ENCODE measurements at places on chromosomes 5 and 9.
A peak's percentile ranks its signal among the peaks of the same experiment; 100 is the strongest.

DNA sequence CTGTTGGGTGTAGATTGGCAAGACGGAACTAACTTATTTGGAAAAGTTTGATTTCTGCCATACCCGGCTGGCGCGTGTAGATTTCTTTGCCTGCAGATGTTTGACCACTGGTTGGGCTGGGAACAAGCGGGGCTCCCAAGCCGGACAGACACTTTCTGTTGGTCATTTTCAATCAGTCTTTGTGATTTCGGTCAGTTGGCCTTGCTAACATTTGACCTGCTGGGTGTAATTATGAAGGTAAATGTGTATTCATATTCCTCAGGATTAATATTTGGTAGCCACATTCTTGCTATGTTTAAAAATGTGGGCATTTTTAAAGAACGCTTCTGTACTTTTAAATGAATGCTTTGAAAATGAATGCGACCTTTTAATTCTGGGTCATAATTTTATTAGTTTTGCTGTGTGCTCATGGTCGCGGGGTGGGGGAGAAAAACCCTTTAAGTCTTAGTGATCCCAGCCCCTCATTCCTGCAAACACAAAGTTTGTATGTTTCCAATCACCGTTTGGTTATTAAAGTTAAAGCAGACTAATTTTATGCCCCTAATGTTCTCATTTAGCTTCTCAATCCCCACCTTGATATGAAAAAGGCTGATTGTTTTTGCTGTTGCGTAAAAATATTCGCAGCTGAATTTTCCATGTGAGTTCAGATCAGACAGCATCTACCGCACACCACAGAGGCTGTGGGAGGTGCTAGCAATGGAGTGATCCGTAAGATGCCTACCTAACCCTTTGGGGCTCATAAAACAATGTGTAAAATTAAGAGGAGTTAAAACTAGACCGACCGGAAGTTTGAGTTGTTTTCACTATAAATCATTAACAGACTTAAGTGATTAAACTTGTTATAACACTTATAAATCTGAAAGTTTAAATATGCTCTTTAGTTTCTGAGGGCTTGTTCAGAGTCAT is 1.5 kb downstream of the RASGRF2 start:
- DNase-seq, result peak; percentile 9

- DNase-seq, result no peak
Measured at GRCh38 chr9:90124961-90125360, 517.7 kb downstream of the DIRAS2 start.

GRCh38 chr9:113790093-113790492 is 86.0 kb upstream of the ZNF618 start:
- DNase-seq, result no peak

DNA sequence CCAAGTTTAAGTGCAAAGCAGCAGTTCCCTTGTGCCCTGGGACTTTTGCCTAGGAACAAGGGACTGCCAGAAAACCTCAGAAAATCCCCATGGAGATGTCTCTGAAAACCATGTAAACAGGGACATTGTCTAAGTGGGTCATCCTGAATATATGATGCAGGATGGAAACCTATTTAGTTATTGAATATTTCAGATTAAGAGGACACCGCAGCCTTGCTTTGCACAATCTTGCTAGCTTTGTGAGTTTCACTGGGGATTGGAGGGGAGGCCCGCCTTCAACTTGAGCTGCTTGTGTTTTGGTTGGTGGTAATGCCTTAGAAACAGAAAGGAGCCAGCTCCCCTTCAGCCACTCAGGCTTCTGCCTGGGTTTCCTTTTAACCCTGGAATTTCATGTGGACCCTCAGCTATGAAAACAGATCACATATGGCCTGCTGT is 112.8 kb downstream of the C9orf152 start:
- DNase-seq, result no peak

GRCh38 chr9:126393876-126394275 is 67.2 kb downstream of the MVB12B start:
- DNase-seq, result no peak

- peak; percentile 97 for DNase-seq
Measured at GRCh38 chr5:91380491-91381238, 2.5 kb downstream of the ARRDC3 start.

DNA sequence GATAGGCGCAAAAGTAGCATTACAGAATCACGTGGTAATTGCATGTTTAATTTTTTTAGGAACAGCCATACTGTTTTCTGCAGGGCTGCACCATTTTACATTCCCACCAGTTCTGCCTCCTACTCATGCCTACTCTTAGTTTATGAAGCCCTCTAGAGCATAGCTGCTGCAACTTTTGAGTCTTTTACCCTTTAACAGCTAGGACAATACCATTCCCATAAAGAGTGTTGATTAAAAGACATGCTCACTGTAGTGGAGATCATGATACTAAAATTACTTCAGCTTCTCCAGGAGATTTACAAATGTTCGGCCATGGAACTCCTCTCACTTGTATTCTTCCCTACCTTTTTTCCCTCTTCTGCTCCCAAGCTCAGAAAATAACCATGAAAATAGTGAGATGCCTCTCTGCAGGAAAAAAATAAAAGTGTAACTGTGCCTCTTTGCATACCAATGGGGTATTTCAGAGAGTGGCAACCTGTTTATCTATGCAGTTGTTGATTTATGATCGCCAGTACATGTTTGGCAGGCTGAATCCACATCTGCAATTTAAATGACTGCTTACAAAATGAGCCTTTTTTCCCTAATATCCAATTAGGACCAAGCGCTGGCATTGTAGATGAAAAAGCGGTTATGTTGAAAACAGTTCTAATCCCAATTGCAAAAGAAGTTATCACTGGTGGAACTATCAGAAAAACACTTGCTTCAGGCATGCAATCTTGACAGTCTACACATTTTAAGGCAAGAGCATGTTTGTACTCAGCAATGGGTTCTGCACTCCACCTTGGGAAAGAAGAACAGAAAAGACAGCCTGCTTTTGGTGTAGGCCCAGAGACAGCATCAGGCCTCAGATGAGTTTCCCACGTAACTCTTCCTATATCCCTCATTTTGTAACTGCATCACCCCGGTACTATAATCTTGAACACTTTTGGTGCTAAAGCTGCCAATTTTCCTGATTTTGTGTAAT is 131.1 kb downstream of the ADAMTSL1 start:
- DNase-seq, result no peak

- no peak for DNase-seq
Measured at GRCh38 chr9:72826996-72827949, 125.6 kb downstream of the ALDH1A1 start.

- no peak for DNase-seq
Measured at GRCh38 chr9:128253140-128253990, 22.4 kb downstream of the GOLGA2 start.

DNA sequence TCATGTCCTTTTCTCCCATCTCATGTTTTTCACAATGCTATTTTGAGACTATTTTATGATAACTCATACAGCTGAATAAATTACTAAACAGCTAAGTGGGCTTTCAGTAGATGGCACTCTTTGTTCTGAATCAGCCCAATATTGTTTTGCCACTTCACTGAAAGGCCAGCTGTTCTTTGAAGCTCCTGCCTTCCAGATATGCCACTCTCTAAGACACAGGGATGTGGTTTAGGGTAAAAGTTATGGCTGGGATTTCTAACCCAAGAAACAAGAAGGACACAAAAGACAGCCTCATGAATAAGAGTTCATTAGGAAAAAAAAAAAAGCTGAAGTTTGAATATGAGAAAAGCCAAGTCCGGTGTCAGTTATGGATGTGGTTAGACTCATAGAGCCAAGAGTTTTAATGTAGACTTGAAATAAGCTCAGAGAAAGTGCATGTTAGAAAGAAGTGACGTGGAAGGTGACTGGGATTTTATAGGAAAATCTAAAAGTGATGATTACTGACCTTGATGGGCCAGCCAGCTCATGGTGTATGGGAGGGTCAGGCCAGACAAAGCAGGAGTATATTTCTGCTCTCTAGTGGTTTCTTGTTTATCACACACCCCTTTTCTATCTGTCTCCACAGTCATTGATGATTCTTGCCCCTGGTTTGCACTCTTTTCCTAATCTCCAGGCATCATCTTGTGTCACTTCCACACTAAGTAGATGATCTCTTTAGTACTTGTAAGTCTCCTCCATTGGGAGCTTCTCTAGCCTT is 488.5 kb downstream of the NR2F1-AS1 start:
- no peak for DNase-seq

- no peak for DNase-seq
Measured at GRCh38 chr9:136075881-136076678, 19.0 kb downstream of the NACC2 start.

DNA sequence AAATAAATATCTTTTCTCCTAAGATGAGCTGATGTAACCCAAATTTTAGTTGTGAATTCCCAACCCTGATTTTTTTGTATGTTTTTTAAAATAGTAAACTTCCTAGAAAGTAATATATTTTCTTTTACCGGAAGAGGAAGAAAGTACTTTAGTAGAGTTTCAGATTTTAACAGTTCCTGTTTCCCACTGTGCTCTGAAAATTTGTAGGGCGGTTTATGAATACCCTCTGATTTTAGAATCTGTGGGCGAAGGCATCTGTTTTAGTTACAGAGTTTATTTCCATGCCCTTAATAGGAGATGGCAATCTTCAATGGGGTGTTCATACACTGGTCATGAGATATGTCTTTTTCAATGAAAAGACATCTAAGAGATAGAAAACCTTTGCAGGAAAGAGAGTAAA is 3.7 kb upstream of the HOMER1 start:
- no peak for DNase-seq

DNA sequence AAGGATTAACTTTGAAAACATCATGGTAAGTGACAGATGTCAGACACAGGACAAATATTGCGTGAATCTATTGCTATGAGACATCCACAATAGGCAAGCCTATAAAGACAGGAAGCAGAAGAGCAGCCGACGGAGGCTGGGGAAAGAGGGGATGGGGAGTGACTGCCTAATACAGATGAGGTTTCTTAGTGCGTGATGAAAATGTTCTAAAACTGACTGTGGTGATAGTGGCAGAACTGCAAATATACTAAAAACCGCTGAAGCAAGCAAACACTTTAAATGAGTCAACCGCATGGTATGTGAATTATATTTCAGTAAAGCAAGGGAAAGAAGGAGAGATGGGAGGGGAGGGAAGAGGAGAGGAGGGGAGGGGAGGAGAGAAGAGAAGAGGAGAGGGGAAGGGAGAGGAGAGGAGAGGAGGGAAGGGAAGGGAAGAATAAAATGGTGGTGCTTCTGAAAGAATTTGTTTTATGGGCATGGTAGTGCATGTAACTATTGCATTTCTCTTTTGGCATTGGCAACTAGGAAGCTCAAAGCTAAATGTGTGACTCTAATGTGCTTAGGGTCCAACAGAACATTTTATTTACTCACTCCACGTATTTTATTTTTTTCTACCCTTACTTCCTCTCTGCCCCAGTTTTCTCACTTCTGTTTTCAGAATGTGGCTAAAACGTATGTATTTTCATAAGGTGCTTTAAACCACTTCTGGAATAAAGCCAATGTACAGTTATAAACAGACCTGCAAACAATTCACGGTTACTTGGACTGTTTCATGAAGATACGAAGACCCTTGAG is 21.3 kb downstream of the AKNA start:
- DNase-seq, result no peak

GRCh38 chr5:109173036-109173794 is 236.6 kb downstream of the PJA2 start:
- no peak for DNase-seq

DNA sequence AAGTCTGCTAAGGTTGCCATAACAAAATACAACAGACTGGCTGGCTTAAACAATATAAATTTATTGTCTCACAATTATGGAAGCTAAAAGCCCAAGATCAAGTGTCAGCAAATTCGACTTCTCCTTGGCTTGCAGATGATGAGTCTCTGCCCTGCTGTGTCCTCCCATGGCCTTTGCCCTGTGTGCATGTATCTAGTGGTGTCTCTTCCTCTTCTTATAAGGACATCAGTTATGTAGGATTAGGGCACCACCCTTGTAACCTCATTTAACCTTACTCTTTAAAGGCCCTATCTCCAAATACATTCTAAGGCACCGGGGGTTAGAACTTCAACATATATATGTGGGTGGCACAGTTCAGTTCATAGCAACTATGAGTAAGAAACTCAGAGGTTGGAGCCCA is 157.9 kb upstream of the RASA1 start:
- DNase-seq, result no peak

DNA sequence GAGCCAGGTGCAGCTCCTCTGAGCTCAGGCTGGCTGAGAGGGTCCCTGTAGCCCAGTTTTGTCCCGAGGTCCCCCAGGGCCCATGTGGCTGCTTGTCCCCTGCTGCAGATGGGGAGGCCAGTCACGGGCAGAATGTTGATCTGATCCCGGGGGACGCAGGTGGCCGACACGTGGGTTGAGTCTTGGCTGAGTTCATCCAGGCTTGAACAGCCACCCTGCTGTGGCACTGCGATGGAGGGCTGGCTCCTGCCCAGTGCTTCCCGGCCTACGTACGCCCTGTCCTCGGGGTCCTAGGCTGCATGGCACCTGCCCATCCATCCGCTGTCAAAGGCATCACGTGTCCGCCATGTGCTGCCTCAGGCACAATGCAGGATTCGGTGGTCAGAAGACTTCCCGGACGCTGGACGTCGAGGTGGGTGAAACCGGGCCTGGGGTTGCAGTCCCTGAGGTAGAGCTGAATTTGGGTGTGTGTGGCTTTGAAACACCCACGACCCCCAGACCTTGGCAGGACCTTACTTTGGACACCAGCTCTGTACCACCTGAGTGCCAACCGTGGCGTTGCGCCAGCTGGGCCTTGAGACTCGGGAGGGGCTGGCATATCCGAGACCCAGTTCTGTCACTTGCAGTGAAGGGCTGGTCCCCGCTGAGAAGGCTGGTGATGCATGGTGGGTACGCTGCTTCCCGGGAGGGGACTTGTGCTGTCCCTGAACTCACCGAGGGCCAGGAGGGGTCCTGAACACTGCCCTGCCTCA is 22.3 kb downstream of the RXRA start:
- no peak for DNase-seq

- DNase-seq, result peak; percentile 23
Measured at GRCh38 chr5:122354293-122354692, 42.3 kb downstream of the SNCAIP start.

DNA sequence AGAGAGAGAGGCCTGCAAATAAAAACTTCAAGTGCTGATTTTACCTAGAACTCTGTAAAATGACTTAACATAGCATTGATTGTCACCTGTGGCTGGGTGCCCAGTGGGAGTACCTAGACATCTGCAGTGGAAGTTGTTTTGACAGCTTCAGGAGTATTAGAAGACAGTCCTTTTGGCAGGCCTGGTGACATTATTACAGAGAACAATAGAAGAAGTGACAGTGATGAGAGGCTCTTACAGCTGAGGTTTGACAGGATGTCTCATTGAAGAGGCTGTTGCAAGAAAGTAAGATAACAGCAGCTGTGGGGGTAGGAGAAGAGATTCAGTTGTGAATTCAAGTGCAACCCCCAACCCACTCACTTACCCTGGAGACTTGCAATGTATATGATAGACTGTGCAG is 27.9 kb upstream of the MUSK start:
- no peak for DNase-seq

DNA sequence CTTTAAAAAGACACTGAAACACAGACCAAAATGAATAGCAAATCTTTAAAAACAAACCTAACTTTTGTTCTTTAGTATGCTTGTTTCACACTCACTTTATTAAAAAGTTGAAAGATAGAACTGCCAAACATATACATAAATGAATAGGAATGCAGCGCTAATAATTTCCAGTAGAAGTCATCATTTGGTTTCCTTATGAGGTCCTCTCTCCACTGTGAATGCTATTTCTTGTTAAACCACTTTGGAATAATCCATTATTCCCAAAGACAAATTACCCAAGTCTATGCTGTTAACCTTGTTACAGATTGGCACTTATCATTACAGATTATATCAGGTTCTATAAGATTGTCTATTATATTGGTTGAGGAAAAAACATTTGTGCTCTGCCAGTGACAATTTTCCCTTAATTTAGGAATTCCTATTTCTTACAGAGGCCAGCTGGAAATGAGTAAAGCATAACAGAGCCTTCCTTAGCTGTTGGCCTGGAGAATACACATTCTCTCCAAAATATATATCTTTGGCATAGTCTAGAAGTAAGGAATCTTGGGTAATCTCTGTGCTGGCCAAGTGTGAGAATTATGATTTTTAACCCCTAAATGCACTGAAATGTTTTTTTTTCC is 29.3 kb upstream of the MINAR2 start:
- no peak for DNase-seq

Measured in neuronal stem cell (in vitro differentiated cells).